HT-29 (cell line): ENCODE measurements at places on chromosomes 2 and 18. TPM values are rescaled to one million over a fixed set of nuclear protein-coding genes. Genes with fewer than 3 reads are reported as not detected.
A peak's percentile ranks its signal among the peaks of the same experiment; 100 is the strongest.

- DNase-seq: no peak
These were observed 178.2 kb downstream of the SUCLG1 start for GRCh38 chr2:84280873-84281272.

Gene NOP58
- 67.2 and 73.4 TPM in 2 replicates for total RNA-seq

GRCh38 chr2:219509780-219510511 is 4.3 kb upstream of the ASIC4 start:
- DNase-seq: peak; percentile 49

Gene RBFA
- total RNA-seq: 20.2 and 36.8 TPM in 2 replicates

DNA sequence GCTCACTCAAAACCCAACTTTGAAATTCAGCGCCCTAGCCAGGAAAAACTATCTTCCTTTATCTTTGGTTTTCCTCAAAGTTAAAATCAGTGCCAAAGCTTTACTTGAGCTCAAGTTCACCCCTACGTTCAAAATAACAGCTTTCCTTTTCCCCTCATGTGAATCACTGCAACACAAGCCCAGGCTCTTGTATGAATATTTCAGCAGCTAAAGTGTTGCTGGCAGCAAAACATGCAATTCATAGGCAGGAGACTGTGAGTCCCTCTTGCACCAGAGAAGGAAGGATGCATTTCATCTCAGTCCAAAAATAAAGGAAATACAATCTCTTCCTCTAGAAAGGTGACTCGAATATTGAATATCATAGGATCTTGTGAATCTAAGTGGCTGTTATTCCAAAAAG is 461.3 kb upstream of the SOX11 start:
- DNase-seq: no peak
